Cortex of kidney (tissue), 1 donor: ENCODE measurements at places on chromosomes 5 and 9.

- DNase-seq, result no peak
Observed at GRCh38 chr9:128124873-128125579, 2.5 kb downstream of the PTGES2 start.

DNA sequence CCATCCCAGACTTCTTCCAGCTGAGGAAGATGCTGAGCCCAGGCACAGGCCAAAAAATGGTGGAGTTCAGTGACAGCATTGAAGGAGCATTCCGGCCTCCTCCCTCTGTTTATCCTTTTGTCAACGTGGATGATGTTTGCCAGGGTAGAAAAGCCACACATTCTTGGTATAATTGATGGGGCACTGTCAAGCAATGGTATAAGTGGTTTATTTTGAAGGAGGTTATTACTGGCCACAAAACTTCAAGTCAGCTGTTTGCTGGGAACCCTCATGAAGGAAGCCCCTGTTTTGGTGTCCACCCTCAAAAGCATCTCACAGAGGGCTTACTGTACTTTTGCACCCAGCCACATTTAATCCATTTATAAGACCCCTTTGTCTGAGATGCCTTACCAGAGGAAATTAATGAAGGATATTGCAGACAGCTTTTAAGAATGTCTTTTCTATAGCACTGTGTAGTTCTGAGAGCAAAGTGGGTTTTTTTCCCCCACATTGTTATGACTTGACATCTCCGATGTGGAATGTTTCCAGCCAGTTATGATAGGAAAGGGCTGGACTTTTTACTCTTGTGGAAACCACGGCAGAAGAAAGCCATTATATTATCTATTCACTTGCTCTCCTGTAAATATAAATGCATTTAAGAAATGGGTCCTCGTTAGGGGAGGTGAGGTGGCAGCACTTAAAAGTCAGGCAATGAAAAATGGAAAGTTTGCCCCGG is 95.5 kb upstream of the SPATA31D4 start:
- no peak for DNase-seq

DNA sequence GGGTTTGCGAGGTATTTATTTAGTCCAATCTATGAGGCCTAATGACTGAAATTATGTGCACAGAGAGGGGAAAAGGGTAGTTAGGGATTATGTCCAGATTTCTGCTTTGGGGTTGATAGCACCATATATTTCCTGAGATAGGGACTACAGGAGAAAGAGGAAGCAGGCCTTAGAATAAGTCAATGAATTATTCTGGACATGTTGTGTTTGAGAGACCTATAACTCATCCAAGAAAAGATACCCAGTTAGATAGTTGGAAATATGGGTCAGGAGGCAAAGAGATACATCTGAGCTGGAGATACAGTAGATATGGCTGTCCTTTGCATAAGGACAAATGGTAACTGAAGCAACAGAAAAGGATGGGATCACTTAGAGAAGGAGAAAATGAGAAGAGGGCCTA is 53.1 kb downstream of the NR3C1 start:
- no peak for DNase-seq

GRCh38 chr5:168238463-168238862 is 53.0 kb upstream of the WWC1 start:
- DNase-seq, result no peak

DNA sequence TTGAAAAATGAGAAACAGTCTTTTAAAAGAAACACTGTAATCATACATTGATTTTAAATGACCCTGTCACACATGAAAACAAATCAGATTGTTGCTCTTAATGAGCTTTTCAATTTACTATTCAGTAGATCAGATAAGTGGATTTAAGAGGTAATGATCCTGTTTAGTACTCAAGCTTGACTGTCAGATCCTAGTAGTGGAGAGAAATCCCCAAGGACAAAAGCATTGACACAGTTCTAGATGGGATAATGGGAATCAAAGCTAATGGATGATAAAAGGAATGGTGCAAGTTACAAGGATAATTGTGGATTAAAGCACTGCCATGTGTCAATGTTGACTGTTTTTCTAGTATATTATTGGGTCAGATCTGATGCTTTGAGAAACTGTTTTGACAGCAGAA is 142.3 kb upstream of the TLX3 start:
- DNase-seq, result no peak

GRCh38 chr9:72551306-72551705 is 29.9 kb downstream of the TMC1 start:
- no peak for DNase-seq

DNA sequence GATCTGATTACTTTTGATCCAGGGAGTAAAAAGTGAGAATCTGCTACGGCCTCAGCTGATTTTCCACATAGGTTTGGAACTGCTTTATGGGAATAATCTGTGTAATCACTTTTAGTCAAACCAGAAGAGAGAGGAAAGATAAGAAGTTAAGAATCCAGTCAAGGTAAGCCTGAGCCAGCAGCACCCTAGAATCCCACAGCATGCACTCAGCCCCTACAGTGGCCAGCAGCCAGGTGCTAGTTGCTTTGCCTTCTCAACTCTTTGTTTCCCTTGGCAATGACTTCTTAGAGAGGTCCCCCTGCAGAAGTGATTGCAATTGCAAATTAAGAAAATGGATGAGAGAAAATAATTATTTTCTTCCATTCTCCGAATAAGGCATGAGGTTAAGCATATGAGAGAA is 59.7 kb upstream of the TMED7 start:
- no peak for DNase-seq

DNA sequence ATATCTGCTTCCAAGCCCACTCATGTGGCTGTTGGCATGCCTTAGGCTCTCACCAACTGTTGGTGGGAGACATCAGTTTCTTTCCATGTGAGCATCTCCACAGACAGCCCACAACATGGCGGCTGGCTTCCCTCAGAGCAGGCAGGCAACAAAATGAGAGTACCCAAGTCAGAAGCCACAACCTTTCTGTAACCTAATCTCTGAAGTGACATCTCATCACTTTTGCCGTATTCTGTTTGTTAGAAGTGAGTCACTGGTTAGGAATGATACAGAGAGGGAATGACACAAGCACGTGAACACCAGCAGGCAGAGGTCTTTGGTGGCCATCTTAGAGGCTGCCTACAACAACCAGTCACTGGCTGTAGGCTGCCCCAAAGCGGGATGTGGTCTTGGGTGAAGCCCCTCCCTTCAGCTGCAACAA is 88.6 kb upstream of the RASGRF2 start:
- no peak for DNase-seq

- no peak for DNase-seq
Observed at GRCh38 chr5:44336708-44337107, 52.5 kb downstream of the FGF10 start.

DNA sequence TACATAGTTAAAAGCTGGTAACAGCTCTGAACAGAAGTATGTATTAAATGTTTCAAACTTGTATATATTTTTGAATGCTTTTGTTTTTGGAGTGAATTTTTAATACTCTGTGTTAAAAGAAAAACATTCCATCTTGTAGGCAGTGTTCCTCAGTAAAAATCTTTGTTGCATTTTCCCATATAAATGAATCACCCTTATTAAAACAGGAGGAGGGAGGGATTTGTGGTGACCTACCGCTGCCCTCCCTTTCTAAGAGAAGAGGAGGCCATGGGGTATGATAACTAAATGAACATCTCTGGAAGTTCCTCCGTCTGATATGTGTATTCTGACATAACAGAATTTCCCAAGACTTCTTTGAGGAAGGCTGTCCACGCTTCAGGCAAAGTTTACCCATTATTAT is 53.4 kb downstream of the INIP start:
- DNase-seq, result no peak

- no peak for DNase-seq
Observed at GRCh38 chr9:116405321-116405720, 251.7 kb downstream of the PAPPA start.

DNA sequence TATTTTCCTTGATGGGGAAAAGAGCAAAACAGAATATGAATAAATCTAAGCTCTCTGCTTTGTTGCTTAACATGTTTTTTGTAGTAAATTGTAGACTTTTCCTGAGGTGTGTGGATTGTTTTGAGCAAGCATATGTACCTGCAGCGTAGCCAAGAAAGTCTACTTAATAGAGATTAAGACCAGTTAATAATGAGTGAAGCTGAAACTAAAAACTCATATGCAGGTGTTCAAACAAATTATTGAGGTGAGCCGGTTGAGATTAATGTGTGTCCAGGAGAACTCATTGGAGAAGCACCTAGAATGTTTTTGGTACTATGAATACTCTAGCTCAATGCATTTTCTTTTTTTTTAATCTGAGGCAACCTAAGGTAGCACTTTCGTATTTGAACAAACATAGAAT is 49.2 kb downstream of the COX7C start:
- no peak for DNase-seq

- DNase-seq, result no peak
Observed at GRCh38 chr9:107881626-107882300, 392.2 kb upstream of the KLF4 start.

DNA sequence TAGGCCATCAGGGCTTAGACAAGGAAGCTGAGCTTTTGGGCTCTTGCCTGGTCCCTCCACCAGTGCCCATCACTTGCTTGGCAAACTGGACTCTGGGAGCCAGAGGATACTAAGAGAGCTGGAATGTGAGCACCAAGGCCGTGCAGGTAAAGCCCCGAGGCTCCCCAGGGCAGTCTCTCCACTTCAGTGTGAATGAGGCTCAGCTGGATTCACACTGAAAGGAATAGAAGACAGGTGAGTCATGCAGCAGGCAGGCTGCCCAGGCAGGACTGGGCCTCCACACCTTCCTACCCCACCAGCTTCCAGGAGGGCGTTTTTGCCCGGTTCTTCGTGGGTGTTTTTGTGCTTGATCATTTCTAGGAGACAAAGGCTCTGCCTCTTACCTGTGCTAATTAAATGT is 7.3 kb upstream of the CTSV start:
- DNase-seq, result no peak

DNA sequence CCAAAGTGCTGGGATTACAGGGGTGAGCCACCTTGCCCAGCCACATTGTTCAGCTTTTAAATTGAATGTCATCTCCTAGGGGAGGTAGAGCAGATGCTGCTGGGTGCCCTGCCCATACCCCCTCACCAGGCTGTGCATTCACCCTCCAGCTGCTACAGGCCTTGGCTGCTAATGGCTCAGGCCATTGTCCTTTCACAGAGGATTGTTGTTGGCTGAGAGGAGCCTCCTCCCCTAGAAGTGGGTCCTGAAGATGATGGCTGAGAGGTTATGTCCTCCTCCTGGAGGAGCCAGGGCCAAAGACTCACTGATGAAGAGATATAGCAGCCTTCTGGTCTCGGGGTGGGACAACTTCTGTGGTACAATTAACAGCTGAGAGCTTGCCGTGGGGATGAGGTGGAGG is 74.6 kb downstream of the PHAX start:
- no peak for DNase-seq

DNA sequence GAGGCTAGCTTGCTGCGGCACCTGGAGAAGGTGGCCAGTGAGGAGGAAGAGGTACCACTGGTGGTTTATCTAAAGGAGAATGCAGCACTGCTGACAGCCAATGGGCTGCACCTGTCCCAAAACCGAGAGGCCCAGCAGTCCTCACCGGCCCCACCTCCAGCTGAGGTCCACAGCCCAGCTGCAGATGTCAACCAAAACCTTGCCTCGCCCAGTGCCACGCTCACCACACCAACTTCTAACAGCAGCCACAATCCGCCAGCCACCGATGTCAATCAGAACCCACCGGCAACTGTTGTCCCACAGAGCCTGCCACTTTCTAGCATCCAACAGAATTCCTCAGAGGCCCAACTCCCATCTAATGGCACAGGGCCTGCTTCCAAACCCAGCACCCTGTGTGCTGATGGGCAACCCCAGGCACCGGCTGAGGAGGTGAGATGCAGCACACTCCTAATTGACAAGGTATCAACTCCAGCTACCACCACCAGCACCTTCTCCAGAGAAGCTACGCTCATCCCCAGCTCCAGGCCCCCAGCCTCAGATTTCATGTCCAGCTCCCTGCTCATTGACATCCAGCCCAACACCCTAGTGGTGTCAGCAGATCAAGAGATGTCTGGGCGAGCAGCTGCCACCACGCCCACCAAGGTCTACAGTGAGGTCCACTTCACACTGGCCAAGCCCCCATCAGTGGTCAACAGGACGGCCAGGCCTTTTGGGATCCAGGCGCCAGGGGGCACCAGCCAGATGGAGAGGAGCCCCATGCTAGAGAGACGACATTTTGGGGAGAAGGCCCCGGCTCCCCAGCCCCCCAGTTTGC is 8.0 kb downstream of the SYNPO start:
- DNase-seq, result no peak

- DNase-seq, result no peak
Observed at GRCh38 chr9:18743971-18744370, 270.0 kb downstream of the ADAMTSL1 start.

GRCh38 chr5:149149942-149150341 is 8.6 kb downstream of the ABLIM3 start:
- peak; percentile 24 for DNase-seq

DNA sequence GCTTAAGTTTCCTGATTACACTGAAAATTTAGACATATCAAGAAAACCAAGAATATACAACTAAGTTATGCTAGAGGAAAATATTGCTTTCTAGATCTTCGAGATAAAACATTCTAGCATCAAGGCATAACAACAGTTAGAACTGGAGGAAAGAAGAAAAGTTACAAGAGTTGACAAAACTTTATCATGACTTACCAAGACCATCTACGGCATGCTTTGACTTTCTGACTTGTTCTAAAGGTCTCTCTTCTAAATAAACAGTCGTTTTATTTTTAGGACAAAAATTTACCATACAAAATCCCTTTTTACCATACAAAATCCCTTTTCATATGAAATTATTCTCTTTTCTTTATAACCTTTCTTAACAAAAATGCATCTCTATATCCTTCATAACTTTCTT is 1110.1 kb upstream of the CDH10 start:
- no peak for DNase-seq

DNA sequence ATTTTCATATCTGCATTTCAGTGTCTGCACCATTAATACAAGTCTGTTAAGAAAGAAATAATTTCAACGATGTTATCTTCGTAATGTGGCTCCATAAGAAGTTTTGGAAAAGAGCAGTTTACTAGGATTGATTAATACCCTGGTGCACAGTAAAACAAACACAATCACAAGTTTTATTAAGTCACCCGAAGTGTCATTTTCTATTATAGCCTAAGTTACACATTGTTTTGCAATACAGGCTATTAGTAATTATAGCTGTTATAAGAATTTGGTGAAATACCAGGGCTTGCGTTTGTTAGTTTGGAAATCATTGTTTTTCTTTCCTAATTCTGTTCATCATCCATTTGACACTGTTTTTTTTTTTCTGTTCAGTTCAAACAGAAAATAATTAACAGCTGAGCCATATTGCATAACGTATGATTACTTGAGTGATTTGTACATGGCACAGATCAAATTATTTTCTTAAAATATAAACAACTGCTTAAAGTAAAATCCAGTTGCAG is 30.6 kb downstream of the LVRN start:
- no peak for DNase-seq

- no peak for DNase-seq
Observed at GRCh38 chr5:18932081-18932480, 1055.9 kb downstream of the CDH18 start.
